ENCODE measurements at places on chromosomes 5 and 9. TPM values are rescaled to one million over a fixed set of nuclear protein-coding genes. Genes with fewer than 3 reads are reported as not detected.
A peak's percentile ranks its signal among the peaks of the same experiment; 100 is the strongest.

GRCh38 chr5:54227759-54228158, 82.6 kb downstream of the ARL15 start:
- H3K27me3 ChIP-seq, result no peaks in the 10 kb centered on the region
- no peaks in the 10 kb centered on the region for H3K36me3 ChIP-seq
- peaks cover 14% of the 10 kb centered on the region for H3K4me1 ChIP-seq
- H3K4me3 ChIP-seq, result no peak overlapping the region
- H3K27ac ChIP-seq, result no peak overlapping the region

DNA sequence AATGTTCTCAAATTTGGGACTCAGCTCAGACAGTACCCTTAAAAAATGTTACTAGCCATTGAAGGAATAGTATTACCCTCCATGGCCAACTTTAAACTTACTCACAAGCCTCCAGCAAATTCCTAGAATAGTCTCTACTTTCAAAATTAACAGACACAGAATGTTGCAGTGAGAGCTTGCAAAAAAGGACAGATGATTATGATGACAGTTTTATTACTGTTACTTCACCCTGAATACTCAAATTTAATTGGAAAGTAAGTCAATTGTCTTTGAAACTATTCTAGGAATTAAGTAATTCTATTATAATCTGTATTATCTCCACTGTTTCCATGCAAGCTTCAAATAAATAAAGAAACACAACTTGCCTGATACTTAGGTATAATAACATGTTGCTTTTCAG, 288.3 kb downstream of the SLF1 start:
- H3K27ac ChIP-seq, result no peak overlapping the region
- no peaks in the 10 kb centered on the region for H3K36me3 ChIP-seq
- DNase-seq, result no peak
- no peak overlapping the region for H3K4me3 ChIP-seq

GRCh38 chr5:57650360-57651069, 167.9 kb upstream of the ACTBL2 start:
- no peak overlapping the region for H3K4me3 ChIP-seq
- no peak for DNase-seq
- no peaks in the 10 kb centered on the region for H3K36me3 ChIP-seq
- no peaks in the 10 kb centered on the region for H3K4me1 ChIP-seq
- H3K27me3 ChIP-seq, result no peaks in the 10 kb centered on the region

DNA sequence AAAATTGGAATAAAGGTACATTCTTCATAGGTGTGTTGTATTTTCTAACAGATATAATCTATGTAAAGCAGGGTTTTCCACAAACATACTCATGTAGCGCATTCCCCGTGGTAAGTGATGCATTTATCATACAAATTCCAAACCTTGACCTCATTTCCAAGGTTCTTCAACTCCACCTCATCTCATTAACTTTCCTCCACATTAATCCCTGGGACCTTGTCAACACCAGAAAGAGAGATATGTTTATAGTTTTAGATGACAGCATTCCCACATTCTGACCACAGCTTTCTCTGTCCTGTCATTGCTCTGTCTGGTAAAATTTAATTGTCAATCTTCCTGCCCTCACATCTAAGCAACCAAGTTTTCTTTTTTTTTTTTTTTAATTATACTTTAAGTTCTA, 415.1 kb downstream of the TMEM161B start:
- no peak overlapping the region for H3K27ac ChIP-seq
- no peaks in the 10 kb centered on the region for H3K4me1 ChIP-seq
- no peaks in the 10 kb centered on the region for H3K36me3 ChIP-seq
- H3K4me3 ChIP-seq, result no peak overlapping the region

GRCh38 chr5:142758062-142758795, 11.9 kb upstream of the ARHGAP26 start:
- H3K36me3 ChIP-seq, result no peaks in the 10 kb centered on the region
- H3K27ac ChIP-seq, result no peak overlapping the region
- no peak for DNase-seq
- no peaks in the 10 kb centered on the region for H3K4me1 ChIP-seq

DNA sequence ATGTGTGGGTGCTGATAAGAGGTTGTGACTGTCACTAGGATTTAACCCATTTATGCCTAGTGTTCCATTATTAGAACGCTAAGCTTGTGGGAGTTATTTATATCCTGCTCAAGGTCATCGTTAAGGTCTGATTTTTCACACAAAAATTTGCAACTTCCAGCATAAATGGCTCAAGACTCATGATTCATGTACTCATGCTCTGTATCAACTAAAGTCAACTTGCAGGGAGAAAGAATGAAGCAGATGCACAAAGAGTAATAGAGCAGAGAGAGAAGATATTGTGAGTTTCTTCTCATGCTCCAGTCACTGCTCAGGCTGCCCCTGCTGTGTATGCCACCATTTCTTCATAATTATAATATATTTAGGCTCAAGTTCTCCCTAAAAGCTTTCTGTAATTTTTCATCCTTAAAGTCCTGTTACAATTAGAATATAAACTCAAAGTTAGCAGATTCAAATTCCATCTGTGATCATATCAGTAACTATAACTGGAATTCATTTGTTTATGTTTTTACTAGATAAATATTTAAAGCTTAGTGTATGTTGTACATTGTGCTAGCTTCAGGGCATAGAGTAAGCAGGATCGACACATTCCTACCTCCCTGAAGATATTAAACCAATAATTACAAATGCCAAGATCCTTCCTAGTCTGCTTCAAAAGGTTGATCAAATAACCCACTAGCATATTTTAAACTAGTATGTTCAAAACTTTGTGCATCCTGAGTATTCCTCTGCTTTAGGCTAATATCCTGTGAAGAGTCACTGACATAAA, 136.7 kb downstream of the NUDT12 start:
- no peaks in the 10 kb centered on the region for H3K36me3 ChIP-seq
- no peaks in the 10 kb centered on the region for H3K27me3 ChIP-seq
- no peak overlapping the region for H3K27ac ChIP-seq
- no peak overlapping the region for H3K4me3 ChIP-seq

DNA sequence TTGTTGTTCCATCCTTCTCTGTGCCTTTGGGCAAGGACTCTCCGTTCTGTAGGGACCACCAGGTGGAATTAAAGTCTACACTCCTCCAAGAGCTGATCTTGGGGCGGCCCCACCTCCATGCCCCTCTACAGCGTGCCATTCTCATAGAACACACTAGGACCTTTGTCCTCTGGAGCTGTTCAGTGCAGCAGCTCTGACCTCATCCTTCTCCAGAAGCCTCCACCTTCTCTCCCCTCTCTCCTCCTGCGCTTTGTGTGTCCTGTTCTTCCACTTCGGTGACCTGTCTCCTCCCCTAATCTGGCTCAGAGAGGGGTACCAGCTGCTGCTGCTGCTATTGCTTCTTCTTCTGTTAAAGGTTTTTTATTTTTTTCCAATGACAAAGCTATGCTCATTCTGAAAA, 1.8 kb upstream of the MACROH2A1 start:
- no peak overlapping the region for H3K4me3 ChIP-seq
- no peaks in the 10 kb centered on the region for H3K27me3 ChIP-seq
- peak; percentile 34 for DNase-seq

IL4 gene
- total RNA-seq, result not detected

GRCh38 chr5:37063739-37064138, 185.4 kb downstream of the CPLANE1 start:
- no peak for DNase-seq
- H3K27me3 ChIP-seq, result no peaks in the 10 kb centered on the region
- H3K27ac ChIP-seq, result no peak overlapping the region
- no peak overlapping the region for H3K4me3 ChIP-seq
- peaks cover 25% of the 10 kb centered on the region for H3K36me3 ChIP-seq

DNA sequence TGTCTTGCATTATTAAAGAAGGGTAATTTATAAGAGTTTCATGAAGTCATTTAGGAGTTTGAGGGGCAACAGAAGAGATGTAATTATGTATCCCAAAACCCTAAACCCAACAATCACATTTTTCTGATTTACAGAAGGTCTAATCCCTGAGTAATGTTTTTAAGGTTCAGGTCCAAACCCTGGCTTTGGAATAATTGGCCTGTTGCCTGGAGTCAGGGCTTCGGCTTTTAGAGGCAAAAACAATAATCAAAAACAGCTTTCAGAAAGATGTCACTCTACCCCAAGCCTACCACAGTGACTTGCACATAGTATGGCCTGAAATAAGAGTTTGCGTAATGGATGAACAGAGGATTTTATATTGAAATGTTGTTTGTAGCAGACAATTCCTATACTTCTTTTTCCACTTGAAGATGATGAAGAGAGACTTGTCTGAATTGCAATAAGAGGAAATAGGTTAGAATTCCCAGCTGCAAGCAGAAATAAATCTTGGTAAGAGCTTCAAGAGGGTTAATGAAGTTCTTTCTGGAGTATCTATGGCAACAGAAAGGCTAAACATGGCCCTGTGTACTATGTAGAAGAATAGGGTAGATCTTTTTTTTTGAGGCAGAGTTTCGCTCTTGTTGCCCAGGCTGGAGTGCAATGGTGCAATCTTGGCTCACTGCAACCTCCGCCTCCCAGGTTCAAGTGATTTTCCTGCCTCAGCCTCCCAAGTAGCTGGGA, 152.0 kb downstream of the GPBP1 start:
- no peak overlapping the region for H3K4me3 ChIP-seq
- H3K27ac ChIP-seq, result no peak overlapping the region
- H3K4me1 ChIP-seq, result no peaks in the 10 kb centered on the region
- peak; percentile 74 for DNase-seq

GRCh38 chr9:20570087-20570486, 52.2 kb downstream of the MLLT3 start:
- no peaks in the 10 kb centered on the region for H3K27me3 ChIP-seq
- no peak for DNase-seq
- H3K4me1 ChIP-seq, result peaks cover 2% of the 10 kb centered on the region
- H3K4me3 ChIP-seq, result no peak overlapping the region

Data from lung (tissue), 17 donors.